ENCODE measurements at places on chromosomes 1 and 21.

- DNase-seq: no peak
These were observed 14.7 kb upstream of the HAO2 start for GRCh38 chr1:119353836-119354235.

GRCh38 chr1:39109644-39110043 lies 83.5 kb downstream of the NDUFS5 start:
- DNase-seq: no peak

DNA sequence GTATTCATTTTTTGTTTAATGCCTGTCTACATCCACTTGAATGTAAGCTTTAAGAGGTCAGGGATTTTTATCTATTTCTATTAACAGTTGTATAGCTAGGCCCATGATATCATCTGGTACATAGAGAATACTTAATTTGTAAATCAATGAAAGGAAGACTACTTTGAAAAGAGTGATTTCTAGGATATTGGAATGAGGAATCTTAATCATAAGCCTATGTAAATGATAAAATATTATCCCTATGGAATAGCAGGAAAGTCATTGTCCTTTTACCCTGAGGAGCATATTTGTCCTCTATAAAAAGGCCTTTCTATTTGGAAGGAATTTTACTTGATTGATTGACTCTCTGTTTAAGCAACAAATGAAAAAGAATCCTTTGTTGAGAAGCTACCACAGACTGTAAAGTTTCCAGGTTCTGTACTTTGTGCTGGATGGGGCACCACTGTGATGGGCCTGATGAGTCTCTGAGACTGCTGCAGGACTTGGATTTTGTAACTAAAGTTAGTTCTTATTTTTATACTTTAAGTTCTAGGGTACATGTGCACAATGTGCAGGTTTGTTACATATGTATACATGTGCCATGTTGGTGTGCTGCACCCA lies 53.8 kb downstream of the MAST2 start:
- DNase-seq: no peak

GRCh38 chr1:198108636-198109370 lies 48.0 kb upstream of the NEK7 start:
- DNase-seq: no peak

GRCh38 chr1:56676571-56677035 lies 31.5 kb downstream of the PRKAA2 start:
- DNase-seq: no peak

DNA sequence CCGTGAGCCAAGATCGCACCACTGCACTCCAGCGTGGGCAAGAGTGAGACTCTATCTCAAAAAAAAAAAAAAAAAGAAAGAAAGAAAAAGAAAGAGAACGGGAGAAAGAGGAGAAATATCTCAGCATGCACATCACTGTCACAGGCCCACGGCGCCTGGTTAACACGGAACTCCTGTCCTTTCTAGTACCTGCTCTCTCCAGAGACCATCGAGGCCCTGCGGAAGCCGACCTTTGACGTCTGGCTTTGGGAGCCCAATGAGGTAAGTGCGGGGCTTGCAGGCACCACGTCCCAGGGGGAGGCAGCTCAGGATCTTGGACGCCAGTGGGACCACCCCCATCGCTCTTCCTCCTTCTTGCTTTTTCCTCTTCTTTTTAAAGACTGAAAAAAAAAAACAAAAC lies 100.4 kb downstream of the PDE9A start:
- DNase-seq: no peak

DNA sequence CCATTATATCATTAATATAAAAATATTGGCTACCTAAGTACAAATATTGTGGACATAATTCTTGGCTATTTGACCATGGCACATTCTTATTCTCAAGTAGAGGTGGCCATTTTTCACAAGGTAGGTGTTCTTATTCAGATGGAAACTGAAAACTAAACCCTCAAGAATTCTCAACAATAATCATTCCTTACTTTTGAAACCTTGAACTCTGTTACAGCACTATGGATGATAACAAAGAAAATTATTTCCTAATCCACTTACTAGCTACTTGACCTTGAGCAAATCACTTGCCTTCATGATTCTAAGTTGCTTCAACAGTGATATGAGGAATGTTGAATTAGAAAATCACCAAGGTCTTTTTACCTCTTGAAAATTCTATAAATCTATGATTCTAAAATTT lies 482.2 kb downstream of the PTPRC start:
- no peak for DNase-seq

GRCh38 chr1:110897681-110898080 lies 24.7 kb downstream of the CD53 start:
- no peak for DNase-seq

GRCh38 chr1:41618066-41618825 lies 133.8 kb upstream of the EDN2 start:
- no peak for DNase-seq

GRCh38 chr1:48066936-48067335 lies 69.8 kb upstream of the TRABD2B start:
- DNase-seq: no peak

DNA sequence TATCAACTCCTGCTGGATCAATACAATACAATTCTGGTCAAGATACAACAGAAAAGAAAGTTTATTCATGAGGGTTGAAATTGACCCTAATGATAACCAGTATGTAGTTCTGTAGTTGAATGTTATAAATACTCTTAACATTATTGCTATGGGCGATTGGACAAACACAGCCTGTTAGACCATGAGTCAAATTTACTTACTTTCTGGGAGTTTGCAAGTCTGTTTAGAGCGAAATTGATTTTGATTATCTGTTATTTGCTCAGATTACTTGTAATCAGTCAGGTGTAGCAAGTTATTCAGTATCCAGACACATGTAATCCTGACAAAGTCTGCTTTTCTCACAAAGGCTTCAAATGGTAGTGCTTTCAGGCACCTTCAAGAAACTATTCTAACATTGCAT lies 216.6 kb upstream of the B3GALT2 start:
- no peak for DNase-seq

GRCh38 chr1:17865912-17866739 lies 111.0 kb downstream of the ACTL8 start:
- DNase-seq: no peak

DNA sequence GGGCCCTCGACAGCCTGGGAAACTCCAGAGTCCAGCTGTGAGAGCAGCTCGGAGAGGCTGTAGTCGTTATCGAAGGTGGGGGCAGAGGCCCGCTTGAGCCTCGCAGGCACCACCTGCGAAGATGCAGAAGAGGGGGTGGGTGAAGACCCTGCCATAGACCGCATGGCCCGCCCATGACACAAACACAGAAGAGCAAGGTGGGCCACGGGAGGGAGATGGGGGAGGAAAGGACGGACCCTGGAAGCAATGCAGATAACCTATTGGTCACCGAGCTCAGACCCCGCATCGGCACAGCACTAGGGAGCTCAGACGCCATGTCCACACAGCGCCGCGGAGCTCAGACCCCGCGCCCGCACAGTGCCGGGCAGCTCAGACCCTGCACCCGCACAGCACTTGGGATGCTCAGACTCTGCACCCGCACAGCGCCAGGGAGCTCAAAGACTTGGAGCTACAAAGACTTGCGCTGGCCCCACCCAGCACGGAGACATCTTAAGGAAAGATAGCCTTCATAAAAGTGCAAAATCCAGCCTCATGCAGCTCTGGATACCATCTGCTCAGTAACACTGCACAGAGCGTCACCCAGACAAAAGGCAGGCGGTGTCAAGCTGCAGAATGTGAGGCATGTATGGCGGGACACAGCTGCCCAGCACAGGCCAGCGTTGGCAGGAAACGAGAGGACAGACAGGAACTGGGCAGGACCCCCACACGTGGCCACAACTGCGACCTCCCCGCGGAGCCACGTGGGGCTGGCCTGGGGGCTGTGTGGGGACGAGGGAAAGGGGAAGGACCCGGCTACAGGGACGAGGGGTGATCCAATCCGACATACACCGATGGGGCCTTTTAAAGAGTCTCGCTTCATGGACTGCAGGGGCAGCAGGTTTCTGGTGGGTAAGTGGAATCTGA lies 22.6 kb downstream of the RIPK4 start:
- DNase-seq: no peak

DNA sequence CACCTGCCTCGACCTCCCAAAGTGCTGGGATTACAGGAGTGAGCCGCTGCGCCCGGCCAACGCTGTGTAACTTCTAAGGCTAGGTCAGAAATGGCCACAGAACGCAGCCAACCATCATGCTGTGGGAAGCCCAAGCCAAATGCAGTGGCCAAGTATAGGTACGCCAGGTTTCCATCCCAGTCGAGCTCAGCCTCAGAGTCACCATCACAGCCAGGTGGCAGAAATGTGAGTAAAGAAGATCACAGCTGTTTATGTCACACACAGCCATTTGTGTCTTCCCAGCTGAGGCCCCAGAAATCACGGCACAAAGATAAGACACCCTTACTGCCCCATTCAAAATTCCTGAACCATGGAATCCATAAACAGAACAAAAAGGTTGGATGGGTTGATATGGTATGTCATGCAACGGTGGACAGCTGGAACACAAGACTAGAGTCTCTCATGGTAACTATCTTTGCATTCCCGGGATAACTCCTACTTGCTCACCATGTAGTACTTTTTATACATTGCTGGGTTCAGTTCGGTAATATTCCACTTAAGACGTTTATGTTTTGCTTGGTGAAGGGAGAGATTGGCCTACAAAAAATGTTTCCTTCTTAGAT lies 84.3 kb downstream of the SLC45A1 start:
- DNase-seq: no peak

DNA sequence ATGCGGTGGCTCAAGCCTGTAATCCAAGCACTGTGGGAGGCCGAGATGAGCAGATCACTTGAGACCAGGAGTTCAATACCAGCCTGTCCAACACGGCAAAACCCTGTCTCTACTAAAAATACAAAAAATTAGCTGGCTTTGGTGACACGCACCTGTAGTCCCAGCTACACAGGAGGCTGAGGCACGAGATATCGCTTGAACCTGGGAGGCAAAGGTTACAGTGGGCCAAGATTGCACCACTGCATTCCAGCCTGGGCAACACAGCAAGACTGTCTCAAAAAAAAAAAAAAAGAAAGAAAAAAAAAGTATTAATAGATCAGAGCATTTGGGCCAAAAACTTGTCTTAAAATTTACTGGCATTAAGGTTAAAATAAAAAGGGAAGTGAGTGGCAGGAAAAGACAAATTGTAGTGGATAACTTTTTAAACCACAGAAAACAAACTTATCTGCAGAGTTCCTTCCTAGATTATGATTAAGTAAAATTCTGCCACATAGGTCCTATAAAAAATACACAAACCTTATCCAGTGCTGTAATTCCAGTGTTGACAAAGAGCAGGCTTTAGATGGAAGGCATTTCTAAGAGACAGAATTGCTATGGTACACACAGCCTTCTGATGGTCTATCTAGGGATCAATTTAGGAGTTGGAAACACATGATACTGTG lies 53.3 kb downstream of the EIF4G3 start:
- no peak for DNase-seq

- no peak for DNase-seq
These were observed 93.6 kb downstream of the SMYD3 start for GRCh38 chr1:246413430-246413829.

DNA sequence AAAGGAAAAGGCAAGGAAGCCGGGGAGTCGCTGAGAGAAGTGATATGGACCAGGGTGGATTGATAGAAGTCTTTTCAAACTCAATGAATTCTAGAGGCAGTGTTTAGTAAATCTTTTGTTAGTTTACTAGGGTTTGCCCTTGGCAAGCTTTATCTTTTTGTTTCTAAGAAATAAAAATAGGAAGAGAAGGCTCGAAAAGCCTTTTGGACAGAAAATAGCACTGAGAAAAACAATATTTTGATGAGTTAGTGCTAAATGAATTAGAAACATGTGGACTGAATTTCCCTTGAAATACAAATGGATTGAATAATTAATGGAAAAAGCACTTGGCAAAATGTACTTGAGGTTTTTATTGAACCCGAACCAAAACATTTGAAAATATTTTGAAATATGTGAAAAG lies 121.8 kb upstream of the SPAG17 start:
- DNase-seq: no peak

DNA sequence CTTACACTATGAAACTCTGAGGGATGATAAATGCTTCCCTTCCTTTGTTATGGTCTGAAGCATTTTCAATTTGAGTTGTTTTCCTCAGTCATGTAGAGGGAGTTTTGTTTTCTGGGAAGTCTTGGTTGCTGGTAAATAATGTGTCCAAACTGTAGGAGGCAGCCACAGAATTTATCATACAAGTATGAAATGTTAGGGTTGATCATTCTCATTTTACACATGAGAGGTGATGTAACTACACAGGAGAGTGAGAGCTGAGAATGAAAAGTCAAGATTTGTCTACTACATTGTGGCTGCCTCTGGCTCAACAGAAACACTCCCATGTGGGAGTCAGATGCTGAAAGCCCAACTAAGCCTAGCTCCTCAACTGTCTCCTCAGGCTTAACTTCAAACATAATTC lies 182.5 kb upstream of the SGIP1 start:
- DNase-seq: no peak

DNA sequence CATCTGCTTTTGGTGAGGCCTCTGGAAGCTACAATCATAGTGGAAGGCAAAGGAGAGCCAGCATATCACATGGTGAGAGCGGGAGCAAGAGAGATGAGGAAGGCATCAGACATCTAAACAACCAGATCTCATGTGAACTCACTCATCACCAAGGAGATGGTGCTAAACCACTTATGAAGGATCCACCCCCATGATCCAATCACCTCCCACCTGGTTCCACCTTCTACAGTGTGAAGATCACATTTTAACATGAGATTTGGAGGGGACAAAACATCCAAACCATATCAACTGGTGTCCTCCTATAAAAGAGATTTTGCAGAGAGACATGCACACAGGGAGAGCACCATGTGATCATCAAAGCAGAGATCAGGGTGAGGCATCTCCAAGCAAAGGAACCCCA lies 578.6 kb downstream of the MATN1 start:
- no peak for DNase-seq

- DNase-seq: no peak
These were observed at the start of gene SHISAL2A for GRCh38 chr1:52632732-52633290. Gene SHISAL2A, plus strand, starts transcription at chr1:52633168. Its CDS starts 326 bp downstream, at chr1:52633494.

DNA sequence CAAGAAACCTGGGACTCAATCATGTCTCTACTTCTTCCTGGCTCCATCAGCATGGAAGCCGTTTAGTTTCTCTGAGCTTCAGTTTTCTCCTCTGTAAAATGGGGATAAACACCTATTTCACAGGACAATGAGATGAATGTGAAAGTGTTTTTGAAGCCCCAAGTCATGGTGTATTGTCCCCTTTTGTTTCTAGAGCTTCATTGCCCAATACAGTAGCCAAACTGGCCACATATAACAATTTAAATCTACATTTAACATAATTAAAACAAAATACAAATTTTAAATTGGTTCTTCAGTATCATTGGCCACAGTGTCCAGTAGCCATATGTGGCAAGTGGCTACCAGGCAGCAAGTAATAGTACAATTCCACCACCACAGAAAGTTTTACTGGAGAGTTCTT lies 2.3 kb upstream of the EFCAB14 start:
- DNase-seq: no peak

DNA sequence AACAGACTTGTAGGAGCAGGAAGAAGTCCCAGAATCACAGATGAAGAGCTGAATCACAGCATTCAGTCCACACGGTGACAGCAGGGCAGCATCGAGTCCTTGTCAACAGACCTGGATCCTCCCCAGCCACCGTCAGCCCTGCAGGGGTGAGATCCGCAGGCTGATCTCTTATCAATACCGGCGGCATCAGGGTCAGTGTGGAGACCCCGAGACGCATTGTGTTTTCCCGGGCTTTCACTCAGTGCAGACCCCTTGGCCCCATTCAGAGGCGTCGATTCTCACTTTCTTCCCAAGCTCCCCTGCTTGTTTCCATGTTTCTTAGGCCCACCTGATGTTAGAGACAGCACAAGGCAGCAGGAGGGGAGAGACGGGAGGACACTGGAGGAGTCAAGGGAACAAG lies 609.6 kb downstream of the PTPRU start:
- DNase-seq: no peak

All from NCI-H2171 (cell line).